ENCODE measurements at places on chromosomes 4 and X.

DNA sequence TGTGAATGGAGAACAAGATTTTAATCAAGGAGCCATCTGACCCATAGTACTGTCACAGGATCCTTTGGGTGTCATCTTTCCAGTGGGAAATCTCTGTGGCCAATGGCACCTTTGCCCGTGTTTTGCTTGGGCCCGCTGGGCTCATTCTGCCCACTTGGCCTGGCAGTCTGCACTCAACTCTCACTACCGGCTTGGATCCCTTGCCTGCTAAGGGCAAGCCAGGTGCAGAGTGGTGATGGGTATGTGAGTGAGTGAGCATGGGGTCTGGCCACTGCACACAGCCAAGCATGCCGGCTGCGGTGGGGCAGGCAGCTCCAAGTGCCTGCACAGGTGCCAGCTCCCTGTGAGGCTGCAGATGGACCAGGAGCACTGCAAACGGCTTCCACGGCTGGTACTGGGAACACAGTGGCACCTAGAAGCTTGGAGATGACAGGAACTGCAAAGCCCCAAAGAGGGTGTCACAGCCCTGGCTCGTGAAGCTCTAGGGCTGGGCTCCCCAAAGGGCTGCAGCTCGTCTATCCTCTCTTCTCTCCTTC is 454.5 kb downstream of the TMA16 start:
- ATAC-seq = no peak

GRCh38 chrX:133544115-133544514 is 128.8 kb upstream of the GPC4 start:
- ATAC-seq = peak; percentile 26

DNA sequence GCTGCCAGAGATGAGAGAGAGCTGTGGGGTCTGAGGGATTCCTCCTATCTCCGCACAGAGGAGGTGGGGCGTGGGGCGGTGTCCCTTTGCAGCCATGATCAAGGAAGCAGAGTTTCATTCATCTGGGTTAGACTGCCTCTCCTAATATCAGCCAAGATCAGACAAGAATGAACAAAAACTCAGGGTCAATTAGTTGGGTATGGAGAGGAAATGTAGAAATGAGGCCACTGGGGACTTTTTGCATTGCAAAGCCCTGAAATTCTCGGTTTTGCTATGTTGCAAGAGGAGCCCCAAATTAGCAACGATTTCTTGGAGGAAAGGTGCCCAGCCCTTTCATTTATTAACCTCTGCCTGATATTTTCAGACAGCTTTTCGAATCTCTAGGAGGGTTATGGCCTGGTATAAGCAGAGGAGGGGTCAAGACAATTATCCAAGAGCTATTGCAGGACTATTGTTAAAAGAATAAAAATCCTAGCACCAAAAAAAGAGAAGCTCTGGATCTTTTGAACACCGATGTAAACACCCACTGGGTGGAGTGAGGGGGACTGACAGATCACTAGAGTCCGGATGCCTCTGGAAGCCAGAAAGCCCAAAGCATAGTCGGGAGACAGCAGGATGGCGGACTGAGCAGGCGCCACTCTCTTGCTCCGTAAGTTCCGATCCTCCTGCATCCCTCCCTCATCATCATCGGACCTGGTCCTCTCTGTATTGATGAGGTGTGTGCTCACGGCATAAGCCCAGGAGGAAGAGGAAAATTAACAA is 34.4 kb upstream of the ACSL1 start:
- no peak for ATAC-seq

GRCh38 chr4:48071191-48071590 is 54.6 kb downstream of the NIPAL1 start:
- no peak for ATAC-seq

DNA sequence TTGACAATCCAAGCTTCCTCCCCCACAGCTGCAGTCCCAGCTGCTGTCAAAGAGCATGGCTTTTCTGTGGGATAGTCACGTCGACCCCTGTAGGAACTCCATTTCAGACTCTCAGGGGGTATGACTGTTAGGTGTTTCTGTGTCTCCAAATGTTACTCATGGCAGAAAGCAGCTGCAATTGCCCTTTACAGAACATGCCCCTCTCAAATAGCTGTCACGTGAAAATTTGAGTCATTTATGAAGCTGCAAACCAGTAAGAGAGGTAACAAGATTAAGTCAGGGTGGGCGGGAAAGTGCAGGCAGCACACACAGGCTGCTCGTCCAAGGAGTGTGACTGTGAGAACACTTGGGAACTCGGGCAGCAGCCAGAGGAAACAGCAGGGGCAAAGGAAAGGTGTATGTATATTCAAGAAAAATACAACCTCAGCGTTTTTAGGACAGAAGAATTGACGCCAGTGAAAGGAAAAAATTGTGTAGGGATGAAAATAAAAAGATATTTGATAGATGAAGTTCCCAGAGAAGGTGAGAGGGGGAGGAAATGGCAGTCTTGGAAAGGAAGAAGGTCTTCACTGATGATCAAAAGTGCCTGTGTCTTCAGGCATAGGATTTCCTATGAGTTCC is 66.5 kb upstream of the TMEM184C start:
- ATAC-seq = peak; percentile 20

DNA sequence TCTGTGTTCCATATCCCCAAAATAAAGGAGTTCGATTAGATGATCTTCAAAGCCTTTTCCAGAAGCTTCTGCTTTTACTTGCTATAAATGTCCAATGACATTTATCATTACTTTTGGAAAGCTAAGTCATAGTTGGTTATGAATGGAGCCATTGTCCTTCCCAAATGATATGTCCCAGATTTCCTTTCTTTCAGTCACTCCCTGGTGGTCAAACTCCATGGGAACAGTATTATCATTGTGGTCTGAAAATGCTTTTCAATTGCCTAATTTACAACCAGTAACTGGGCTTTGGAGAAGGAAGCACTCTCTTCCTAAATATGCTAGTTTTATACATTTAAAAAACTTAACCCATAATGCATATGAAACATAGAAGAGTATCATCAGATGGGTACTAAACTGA is 571.5 kb upstream of the AMOT start:
- ATAC-seq = no peak

GRCh38 chrX:153819384-153820040 is 10.8 kb downstream of the PDZD4 start:
- ATAC-seq = peak; percentile 60

DNA sequence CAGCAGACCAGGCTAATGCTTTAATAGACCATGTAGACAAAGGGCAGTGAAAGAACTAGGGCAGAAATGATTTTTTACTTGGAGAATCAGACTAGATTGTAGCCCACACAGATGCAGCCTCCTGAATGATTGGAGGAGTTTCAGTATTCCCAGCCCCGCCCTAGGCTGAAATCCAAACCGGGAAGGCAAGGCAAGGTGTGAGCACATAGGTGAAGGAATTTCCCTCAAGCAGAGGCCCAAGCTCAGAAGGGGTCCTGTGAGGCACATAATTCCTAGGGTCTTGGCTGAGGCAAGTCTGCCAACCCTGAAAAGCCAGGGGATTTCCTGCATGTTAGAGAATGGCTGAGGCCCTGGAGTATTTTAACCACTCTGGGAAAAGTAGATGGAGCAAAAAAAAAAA is 56.4 kb upstream of the PAK3 start:
- no peak for ATAC-seq

DNA sequence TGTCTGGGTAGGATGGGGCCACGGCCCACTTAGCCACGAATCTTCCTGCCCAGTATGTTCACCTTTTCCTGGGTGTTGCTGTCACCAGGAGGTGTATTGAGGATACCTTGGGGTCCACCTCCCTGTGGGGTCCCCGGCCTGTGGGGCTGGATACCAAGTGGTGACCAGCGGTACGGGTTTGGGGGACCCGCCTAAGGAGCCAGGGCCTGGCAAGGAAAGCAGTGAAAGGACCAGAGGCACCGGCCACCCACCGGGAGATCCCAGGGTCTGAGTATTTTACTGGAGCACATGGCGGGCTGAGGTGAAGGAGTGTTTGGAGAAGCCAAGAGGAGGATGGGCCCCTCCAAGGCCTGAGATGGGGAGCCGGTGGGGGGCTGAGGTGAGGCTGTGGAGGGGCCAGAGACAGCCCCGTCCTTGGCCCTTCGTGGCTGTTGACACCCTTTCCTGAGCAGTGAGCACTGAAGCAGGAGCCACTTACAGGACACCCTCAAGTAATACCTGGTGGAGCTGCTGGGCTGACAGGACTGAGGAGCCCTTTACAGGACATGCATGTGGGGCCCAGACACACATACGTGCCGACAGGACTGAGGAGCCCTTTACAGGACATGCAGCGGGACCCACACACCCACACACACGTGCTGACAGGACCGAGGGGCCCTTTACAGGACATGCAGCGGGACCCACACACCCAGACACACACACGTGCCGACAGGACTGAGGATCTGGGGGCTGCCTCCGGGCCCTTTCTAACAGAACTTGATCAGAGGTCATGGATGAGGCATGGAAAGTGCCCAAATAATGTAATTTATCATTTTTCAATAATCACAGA is 38.4 kb downstream of the TMEM271 start:
- no peak for ATAC-seq

- no peak for ATAC-seq
These were observed 424.2 kb downstream of the KLHL4 start for GRCh38 chrX:87941841-87942240.

GRCh38 chr4:98794565-98795205 is 134.2 kb downstream of the EIF4E start:
- no peak for ATAC-seq

DNA sequence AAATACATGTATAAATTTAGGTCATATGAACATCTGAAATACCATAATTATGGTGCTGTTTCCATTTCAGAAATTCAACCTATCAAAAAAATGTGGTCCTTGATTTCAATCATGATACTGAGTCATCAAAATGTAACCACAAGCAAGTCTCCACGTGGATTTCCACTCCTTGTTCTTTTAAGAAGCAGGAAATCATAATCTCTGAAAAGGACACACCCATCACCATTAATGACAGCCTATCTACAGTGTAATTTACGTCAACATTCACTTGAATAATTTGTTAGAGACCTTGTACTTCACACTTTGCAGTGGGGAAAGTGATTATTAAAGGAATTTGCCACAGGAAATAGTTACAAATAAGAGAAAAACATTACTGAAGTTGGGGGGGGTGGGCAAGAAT is 17.7 kb upstream of the SLC7A11 start:
- peak; percentile 28 for ATAC-seq

GRCh38 chrX:108049649-108050048 is 4.8 kb downstream of the VSIG1 start:
- ATAC-seq = no peak

- peak; percentile 28 for ATAC-seq
These were observed 119.3 kb downstream of the ADAMTS3 start for GRCh38 chr4:72449705-72450104.

DNA sequence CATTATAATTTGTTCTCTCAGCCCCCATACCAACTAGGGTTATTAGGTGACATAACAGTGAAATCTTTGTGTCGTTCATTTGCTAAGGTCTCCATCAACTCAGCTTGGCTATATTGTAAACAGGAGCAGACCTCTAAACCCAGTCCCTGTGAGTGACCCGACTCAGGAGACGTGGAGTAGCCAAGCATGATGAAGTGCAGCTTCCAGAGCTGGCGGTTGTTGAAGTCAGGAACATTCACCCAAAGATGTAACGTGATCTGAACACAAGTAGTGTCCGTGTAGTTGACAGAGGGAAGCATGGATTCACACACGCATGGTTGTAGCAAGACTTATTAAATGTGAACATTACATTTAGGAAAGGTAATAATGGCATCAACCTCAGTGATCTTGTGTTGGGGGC is 102.3 kb downstream of the FAM193A start:
- no peak for ATAC-seq

DNA sequence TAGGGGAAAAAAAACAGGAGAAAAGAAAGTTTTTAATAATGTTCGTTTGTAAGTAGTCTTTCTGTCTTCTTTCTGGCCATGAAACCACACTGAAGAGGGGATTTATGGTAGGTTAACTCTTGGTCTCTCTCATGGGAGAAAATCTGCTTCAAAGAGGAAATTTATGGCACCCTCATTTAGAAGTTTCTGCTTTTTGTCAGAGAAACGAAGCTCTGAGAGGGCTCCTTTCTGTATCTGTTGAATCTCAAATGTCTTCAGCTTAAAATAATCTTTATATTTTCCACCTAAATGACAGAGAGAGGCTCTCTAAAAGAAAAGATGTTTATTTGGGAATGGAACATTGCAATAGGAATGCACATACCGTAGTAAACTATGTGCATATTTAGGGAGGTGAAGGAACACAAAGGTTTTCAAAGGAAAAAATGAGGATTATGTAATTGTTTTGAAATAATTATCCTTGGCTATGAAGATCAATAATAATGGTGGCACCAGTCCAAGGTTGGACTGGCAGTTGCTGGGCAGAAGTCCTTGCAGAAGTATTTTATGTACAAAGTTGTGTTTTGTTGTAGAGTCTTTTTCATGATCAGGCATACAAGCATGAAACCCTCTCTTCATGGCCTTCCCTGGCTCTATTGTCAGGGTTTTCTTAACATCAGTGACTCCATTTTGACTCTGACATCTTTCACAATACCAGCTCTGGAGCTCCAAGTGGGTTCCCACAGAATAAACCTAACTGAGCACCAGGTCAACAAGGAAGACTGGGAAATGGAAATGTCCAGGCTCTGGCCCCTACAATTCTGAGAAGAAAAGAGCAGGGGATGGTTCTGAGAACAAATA is 53.0 kb upstream of the HPSE start:
- peak; percentile 39 for ATAC-seq

DNA sequence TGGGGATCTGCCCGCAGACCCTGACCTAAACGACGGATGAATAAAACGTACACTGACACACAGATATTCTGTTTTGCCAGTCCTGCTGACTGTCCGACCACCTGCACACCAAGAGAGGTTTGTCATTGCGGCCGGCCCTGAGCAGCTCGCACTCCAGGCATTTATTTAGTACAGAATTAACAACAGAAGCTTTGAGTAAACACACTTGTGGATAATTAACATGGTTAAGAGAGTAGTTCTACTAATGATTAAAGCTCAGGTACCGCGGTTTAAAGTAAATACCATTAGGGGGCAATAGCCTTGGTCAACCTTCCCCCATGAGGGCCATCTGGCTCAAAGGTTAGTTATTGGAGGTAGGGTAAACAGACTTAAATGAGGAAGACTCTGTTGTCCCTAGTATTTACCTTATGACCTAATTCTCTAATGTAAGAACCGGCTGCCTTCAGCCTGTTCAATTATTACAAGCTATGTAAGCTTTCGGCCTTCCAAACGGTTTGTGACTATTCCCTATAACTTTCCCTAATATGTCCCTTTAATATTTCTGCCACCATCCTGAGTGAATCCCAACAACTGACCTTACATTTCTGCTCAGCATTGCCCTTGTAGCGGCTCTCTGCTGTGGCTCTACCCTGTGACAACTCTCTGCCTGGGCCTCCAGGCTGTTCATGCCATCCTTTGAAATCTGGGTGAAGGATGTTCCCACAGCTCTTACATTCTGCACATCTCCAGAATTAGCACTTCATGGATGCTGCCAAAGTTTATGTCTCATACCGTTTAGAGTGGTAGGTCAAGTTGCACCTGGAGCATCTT is 46.9 kb upstream of the SYTL5 start:
- ATAC-seq = no peak

Measured in SK-N-SH treated with all-trans-retinoic acid at 6 μM for 48 hours (cell line).